ENCODE measurements at places on chromosomes 16 and 17.

GRCh38 chr17:43418441-43419374, 19.9 kb downstream of the ARL4D start:
- peak; percentile 93 for DNase-seq

GRCh38 chr16:6027733-6028132, 930.1 kb upstream of the EEF2KMT start:
- DNase-seq = no peak

- no peak for DNase-seq
Observed at GRCh38 chr16:4093495-4094126, 22.6 kb downstream of the ADCY9 start.

- no peak for DNase-seq
Observed at GRCh38 chr17:38568845-38569510, 36.8 kb downstream of the SRCIN1 start.

DNA sequence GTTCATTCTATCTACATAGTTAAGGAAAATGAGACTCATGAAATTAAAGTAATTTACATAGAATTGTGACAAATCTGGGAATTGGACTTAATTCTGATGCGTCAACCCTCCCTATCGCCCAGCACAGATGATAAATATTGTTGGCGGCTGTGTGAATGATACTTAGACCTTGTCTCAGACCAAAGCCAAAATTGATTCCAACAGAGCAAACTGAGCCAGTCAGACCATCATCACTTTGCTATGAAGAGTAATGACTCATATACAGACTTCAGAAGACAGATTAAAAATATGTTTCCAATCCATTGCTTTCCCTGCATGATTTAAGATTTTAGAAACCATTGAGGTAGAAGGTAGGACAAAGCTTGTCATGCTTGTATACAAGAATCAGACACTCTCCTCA, 1156.7 kb upstream of the CDH8 start:
- no peak for DNase-seq

DNA sequence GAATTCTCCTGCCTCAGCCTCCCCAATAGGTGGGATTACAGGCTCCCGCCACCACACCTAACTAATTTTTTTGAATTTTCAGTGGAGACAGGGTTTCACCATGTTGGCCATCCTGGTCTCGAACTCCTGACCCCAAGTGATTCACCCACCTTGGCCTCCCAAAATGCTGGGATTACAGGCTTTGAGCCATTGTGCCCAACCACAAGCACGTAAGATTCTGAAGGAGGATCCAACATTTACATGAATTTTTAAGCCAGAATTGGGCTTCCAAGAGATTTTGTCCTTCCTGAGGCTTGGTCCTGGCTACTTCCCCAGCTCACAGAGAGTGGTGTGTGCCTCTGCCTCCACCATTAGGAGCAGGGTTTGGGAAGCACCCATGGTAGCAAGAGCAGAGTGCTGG, 11.1 kb downstream of the G6PC3 start:
- no peak for DNase-seq

- no peak for DNase-seq
Observed at GRCh38 chr17:47931848-47932247, 9.5 kb upstream of the PNPO start.

- DNase-seq = no peak
Observed at GRCh38 chr17:79748295-79749099, 17.8 kb downstream of the ENPP7 start.

GRCh38 chr17:35486920-35487732, 38.6 kb upstream of the SLFN13 start:
- peak; percentile 52 for DNase-seq

DNA sequence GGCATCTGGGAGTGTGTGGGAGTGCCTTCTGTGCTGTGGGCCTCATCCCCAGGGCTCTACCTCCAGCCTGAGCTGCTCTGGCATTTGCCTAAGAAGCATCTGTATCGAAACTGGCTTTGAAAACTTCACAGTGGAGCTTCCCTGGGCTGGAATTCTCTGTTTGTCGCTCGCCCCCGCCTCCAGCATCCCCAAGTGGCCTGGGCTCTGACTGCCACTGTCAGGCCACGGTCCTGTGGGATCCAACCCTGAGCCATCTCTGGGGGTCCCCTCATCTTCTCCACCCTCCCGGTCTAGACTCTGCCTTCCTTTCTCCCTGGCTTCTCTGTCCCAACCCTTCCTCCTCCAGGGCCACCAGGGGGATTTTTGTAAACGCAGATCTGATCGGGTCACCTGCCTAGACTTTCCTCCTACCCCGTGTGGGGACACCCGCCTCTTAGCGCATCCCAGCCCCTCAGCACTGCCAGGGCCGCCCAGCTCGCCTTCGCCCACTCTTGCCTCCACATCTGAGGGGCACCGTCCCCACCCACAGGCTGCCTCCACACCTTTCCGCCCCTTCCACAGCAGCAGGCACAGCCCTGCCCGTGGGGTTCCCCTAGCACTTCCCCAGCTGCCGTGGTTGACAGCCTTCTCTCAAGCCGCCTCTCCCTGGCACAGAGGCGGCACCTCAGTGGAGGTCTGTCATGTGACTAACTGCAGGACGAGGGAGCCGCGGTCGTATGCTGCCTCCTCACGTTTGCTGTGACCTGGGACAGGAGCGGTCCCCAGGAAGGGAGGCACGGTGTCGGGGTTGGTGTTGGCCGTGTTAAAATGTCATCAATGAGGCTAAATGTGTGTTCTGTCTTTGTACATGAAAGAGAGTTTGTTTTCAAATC, 12.0 kb downstream of the TBC1D24 start:
- DNase-seq = no peak

DNA sequence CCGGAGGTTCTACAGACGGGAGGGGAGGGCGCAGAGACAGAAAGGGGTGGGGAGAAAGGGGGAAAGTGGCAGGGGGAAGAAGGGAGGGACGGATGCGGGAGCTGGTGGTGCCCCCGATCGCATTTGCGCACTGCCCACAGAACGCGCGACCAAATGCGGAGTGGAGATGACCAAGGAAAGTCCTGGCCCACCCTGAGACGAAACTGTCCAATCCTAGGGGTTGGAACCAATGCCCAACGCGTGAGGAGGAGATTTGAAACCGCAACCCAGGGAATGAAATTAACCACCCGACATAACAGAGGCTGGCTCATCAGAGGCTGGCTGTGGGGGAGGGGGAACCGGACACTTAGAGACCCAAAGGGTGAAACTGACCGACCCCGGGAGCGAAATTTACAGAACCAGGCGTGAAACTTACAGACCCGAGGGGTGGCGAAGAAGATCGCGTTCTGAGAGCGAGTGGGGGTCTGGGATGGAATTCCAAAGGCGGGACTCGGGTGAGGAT, 1.4 kb downstream of the HES7 start:
- no peak for DNase-seq

DNA sequence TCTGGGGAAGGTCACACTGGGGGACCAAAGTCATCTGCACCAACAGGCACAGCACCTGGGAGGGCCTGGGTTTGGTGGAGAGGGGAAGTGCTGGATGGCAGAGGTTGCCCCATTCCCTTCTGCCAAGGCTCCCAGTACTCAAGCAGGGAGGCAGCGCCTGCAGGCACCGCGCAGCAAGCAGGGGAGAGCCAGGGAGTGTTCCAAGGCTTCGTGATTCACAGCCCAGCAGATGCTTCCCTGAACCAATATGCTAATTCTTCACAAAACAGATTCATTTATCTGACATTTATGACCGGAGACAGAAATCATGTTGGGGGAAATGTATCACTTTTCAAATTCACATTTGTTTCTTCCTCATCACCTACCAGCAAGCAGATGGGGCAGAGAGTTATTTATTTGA, 13.4 kb upstream of the CDH5 start:
- DNase-seq = no peak

- no peak for DNase-seq
Observed at GRCh38 chr17:63700528-63701455, 867 bp upstream of the LIMD2 start.

DNA sequence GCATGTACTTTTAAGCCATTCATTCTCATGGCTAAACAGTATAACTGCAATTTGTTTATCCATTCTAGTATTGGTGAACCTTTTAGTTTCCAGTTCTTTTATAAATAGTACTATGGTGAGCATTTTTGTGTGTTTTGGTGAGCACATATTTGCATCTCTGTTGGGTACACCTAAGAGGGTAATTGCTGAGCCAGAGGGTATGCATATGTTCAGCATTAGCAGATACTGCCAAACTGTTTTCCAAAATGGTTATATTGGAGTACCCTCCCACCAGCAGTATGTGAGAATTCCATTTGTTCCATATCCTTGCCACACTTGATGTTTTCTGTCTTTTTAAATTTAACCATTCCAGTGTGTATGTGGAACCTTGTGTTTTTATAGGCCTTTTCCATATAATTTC, 54.1 kb upstream of the SLC12A3 start:
- no peak for DNase-seq

DNA sequence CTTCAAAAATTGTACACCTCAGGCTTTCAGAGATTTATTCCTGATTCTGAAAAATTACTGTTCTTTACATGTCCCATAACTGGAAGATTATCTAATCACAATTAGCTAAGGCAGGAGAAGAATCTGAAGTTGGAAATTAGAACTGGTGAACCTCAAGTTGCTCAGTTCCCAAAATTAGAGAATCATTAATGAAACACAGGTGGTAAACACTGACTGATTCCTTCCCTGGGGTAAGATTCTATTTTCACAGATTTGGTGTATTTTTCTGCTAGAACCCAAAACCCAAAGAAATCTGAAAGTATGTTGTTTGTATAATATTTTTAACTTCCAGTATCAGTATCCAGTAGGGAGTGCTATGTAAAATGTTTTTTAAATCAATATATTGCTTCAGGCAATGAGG, 25.7 kb downstream of the PHKB start:
- no peak for DNase-seq

DNA sequence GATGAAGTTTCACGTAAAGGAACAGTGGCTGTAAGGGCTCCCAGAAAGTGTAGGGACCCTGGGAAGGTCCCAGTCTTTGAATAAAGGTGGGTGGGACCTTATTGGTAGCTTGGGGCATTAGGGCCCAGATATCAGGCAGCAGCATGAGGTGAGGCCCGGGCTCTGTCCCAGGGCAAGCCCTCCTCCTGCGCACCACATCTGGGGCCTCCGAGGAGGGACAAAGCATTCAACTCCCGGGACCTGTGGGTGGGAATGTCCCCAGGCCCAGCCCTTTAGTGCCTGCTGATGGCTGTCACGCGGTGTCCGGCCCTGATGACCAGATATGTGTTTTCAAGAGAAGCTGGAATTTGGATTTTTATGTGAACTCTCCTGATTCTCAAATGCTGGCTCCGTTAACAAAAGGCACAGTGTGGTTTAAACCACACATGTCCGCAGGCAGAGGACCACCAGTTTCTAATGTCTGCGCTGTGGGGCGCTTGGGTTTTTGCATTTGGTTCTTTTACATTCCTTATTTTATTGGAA, 30.4 kb downstream of the RAI1 start:
- no peak for DNase-seq

DNA sequence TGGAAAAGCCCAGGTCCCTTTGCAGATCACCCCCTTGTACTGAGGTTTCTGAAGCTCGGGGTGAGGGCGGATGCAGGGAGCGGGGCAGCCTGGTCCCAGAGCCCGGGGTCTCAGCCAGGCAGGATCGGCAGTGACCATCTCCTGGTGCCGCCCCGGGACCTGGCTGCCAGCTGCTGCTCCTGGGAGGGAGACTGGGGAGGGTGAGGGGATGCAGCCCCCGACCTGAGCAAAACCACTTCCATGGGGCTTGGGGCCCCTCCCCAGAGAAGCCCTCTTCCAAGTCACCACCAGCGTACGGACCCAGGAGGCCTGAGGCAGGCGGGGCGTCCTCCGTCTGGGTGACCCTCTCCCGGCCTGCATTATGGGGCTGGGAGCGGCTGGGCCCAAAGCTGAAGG, 14.8 kb downstream of the CD7 start:
- no peak for DNase-seq

DNA sequence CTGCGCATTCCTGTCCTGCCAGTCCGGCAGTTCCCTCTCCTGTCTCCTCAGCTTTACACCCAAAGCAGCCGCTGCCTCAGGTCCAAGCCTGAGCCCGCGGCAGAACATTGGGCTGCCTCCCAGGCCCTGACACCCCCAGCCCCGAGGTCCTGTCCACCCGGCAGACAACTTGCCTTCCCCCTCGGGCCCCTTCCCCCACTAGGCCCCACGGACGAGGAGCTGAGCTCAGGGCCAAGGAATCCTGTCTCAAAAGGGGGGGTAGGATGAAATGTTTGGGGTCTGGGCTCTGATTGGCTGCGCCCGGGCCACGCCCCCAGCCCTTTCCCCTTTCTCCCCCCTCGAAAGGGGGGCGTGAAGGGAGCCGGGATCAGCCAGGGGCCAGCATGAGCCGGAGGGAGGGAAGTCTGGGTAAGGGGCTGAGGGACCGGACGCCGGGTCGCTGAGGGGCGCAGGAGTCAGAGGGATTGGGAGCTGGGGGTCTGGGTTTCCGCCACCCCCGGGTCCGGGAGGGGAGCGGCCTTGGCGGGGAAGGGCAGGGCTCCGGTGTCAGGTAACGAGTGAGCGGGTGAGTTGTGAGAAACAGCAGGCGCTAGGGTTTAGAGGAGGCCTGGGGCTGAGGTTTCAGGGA, at the start of gene CTF1:
Gene CTF1 (plus strand): TSS at position 354 of the 628 bp plus-strand sequence. CDS start 30 bp downstream, at position 384.
- DNase-seq = peak; percentile 84

DNA sequence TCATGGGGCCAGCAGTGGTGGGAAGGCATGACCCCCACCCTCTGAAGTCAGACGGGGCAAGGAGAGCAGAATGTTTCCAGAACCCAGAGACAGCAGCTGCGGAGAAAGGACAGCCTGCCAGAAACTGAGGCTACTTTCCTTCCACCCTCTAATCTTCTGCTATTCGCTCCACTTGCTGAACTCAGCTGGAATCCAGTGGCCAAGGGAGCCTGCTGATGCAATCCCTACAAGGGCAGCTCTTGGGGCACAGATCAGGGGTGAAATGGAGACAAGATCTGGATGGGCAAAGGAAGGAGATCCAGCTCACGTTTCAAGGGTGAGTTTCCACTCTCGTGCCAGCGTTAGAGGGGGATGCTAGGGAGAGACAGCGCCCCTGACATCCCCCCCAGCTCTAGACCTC, 479.1 kb downstream of the SLC39A11 start:
- DNase-seq = peak; percentile 40

DNA sequence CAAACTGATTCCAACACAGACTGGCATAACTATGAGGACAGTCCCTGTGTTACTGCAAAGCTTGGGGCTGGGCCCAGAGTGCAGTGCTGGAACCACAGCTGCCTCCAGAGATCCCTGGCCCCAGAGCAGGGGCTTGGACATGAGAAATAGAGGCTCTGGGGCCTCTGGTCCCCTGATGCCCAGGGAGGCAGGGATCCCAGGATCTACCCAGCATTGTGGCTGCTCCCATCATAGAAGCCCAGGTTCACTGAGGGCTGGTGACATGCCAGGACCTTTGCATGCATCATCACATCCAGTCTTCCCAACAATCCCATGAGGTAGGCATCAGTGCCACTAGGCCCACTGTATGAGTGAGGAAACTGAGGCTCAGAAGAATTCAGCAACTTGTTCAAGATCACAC, 95.8 kb downstream of the TMEM132E start:
- no peak for DNase-seq

DNA sequence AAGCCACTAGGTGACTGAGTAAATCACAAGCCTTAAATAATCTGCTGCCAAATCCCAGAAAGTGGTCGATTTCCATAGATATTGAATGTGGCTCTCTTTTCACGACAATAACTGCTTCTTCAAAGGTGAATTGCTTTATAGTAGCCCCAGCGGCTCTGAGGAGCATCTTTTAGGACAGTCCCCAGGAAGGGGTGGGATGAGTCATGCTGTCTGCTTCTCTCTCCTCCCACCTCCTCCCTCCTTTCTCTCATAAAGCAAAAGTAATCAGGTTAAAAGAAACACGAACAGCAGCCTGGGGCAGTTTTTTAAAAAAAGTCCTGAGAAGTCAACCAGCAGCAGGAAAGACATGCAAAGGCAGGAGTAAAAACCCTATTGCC, 1.8 kb downstream of the KIAA0513 start:
- DNase-seq = peak; percentile 35

Measured in H54 (cell line).